ENCODE measurements at places on chromosomes 3 and 15.

- no peak for DNase-seq
Measured at GRCh38 chr15:45495588-45495987, 27.0 kb downstream of the SLC30A4 start.

DNA sequence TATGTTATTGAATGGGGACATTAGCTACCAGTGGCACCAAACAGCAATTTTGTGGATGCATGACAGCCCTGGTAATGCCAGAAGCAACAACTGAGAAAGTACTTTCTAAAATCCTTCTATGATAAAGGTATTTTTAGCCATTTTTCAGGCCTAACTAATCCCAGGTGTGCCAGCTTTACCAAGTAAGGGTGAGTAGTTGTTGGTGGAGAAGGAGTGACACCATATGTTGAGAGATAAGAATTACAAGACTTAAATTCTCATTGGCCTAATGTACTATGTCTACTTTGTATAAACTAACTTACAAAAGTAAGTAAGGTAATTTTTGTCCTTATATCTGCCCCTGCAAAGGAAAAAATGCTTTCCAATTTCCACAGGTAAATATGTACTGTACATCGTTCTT lies 4.1 kb upstream of the COX17 start:
- no peak for DNase-seq

GRCh38 chr3:37474901-37475331 lies 300.5 kb upstream of the LRRFIP2 start:
- no peak for DNase-seq

- no peak for DNase-seq
Measured at GRCh38 chr15:100580414-100580813, 21.6 kb downstream of the LINS1 start.

GRCh38 chr3:126758882-126759281 lies 54.8 kb downstream of the CHCHD6 start:
- DNase-seq, result no peak

GRCh38 chr3:98567666-98568270 lies 25.6 kb downstream of the CPOX start:
- DNase-seq, result no peak

DNA sequence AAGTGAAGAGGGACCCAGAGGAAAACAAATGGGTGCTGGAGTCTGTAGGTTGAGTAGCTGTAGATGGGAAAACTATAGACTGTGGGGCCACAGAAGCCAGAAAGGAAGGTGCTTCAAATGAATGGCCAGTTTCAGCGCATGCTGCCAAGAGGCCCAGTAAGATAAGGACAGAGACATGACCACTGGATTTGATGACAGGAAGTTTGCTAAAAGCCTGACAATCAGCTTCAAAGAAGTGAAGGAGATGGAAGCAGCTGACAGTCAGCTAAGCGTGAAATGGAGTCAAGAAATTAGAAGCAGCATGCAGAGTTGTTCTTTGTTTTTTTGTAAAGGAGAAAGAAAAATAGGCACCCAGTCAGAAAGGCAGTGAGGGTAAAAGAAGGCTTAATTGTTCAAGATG lies 24.9 kb downstream of the TXNRD3 start:
- DNase-seq, result no peak

DNA sequence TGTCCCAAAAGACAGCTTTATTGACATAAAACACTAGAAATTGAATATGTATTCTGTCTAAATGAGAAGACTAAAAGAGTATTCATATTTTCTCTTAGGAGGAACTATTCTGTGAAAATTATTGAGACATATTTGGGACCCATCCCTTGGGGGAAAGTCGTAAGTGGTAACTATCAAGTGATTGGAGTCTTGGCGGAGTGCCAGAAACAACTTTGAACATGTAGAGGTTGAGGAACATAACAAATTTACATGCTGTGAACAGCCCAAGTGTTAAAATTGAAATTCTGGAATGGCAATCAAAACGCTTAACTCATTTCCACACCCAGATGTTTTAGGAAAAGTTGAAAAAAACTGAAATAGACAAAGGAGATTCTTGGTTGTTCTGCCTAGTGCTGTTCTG lies 1034.6 kb downstream of the NSUN3 start:
- DNase-seq, result no peak

GRCh38 chr3:170815340-170815739 lies 54.7 kb downstream of the RPL22L1 start:
- no peak for DNase-seq

All from femur (tissue), 1 donor.